Neural progenitor cell (in vitro differentiated cells): ENCODE measurements at places on chromosomes 13 and 19. TPM values are rescaled to one million over a fixed set of nuclear protein-coding genes. Genes with fewer than 3 reads are reported as not detected.

The BRME1 gene
- total RNA-seq = 0.49 and 4.1 TPM in 2 replicates

The IZUMO2 gene
- total RNA-seq = not detected in 2 replicates

The TDRD3 gene
- 29.3 and 40.6 TPM in 2 replicates for total RNA-seq

The ZNF560 gene
- total RNA-seq = not detected in 2 replicates

The LRRC8E gene
- total RNA-seq = 0.65 and 1.2 TPM in 2 replicates

The GRIK5 gene
- total RNA-seq = 5.8 and 19.4 TPM in 2 replicates

The PTOV1 gene
- 63.5 and 218 TPM in 2 replicates for total RNA-seq

The C19orf81 gene
- total RNA-seq = 1.3 and 6.0 TPM in 2 replicates

GRCh38 chr13:91533354-91533753, 134.9 kb downstream of the GPC5 start:
- no peak overlapping the region for H3K4me3 ChIP-seq
- H3K36me3 ChIP-seq = no peaks in the 10 kb centered on the region
- H3K4me1 ChIP-seq = no peaks in the 10 kb centered on the region
- DNase-seq = no peak
- H3K27me3 ChIP-seq = no peaks in the 10 kb centered on the region

DNA sequence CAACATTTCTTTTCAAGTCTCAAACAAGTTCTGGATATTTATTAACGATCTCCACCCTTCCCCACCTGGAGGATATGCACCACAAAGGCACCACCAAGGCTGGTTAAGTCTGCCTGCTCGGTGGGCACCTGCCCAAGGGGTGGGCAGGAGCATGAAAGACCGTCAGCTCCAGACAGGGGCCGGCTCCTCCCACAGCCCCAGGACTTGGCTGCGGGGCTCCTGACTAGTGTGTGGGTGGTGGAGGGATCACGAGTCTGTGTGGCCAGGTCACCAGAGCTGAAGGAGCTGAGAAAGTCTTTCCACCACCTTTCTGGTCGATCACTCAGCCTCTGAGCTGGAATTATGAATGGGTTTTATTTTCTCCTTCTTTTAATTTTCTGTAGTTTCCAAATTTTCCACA, 7.8 kb downstream of the SLC7A1 start:
- no peaks in the 10 kb centered on the region for H3K27me3 ChIP-seq
- H3K4me3 ChIP-seq = no peak overlapping the region
- no peaks in the 10 kb centered on the region for H3K36me3 ChIP-seq

- no peaks in the 10 kb centered on the region for H3K4me1 ChIP-seq
- H3K36me3 ChIP-seq = no peaks in the 10 kb centered on the region
- no peak for DNase-seq
- H3K4me3 ChIP-seq = no peak overlapping the region
- no peaks in the 10 kb centered on the region for H3K27me3 ChIP-seq
- no peak overlapping the region for H3K27ac ChIP-seq
Measured at GRCh38 chr13:102709536-102709935, 14.7 kb upstream of the METTL21C start.

DNA sequence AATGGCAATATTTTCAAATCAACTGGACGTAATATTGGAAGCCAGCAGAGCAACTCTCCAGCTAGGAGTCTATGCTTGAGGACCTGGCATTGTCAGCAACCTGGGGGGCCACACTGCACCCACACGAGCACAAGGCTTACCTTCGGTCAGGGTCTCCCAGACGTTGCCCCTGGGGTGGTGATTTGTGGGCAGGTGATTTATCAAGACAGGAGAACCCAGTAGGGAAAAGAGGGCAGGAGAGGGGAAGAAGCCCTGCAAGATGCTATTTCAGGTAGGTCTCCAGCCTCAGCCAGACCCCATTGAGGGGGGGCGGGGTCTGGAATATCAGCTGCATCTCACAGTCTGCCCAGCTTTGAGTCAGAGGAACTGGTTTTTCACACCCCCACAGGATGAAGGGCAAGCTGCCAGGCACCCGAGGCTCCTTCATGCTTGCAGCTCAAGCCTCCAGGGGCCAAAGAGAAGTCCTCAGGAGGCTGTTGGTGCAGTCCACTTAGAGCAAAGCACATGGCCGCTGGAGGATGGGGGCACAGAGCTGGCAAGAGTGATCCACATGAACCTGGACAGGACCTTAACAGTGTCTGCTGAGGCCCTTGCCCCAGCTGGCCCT, 80.9 kb upstream of the UQCRFS1 start:
- H3K36me3 ChIP-seq = no peaks in the 10 kb centered on the region
- no peaks in the 10 kb centered on the region for H3K4me1 ChIP-seq
- H3K27me3 ChIP-seq = no peaks in the 10 kb centered on the region
- H3K27ac ChIP-seq = no peak overlapping the region
- no peak overlapping the region for H3K4me3 ChIP-seq
- DNase-seq = no peak

- no peak overlapping the region for H3K4me3 ChIP-seq
- no peaks in the 10 kb centered on the region for H3K4me1 ChIP-seq
- H3K27me3 ChIP-seq = no peaks in the 10 kb centered on the region
- H3K27ac ChIP-seq = no peak overlapping the region
- no peak for DNase-seq
- no peaks in the 10 kb centered on the region for H3K36me3 ChIP-seq
Measured at GRCh38 chr13:91017669-91018053, 329.8 kb upstream of the MIR17HG start.

GRCh38 chr19:21901861-21902260, 65.9 kb upstream of the ZNF43 start:
- H3K4me3 ChIP-seq = no peak overlapping the region
- H3K4me1 ChIP-seq = no peaks in the 10 kb centered on the region
- no peak for DNase-seq
- H3K36me3 ChIP-seq = no peaks in the 10 kb centered on the region
- H3K27me3 ChIP-seq = no peaks in the 10 kb centered on the region

GRCh38 chr13:62207388-62207787, 791.7 kb upstream of the PCDH20 start:
- H3K36me3 ChIP-seq = no peaks in the 10 kb centered on the region
- DNase-seq = no peak
- no peaks in the 10 kb centered on the region for H3K4me1 ChIP-seq
- H3K27ac ChIP-seq = no peak overlapping the region

DNA sequence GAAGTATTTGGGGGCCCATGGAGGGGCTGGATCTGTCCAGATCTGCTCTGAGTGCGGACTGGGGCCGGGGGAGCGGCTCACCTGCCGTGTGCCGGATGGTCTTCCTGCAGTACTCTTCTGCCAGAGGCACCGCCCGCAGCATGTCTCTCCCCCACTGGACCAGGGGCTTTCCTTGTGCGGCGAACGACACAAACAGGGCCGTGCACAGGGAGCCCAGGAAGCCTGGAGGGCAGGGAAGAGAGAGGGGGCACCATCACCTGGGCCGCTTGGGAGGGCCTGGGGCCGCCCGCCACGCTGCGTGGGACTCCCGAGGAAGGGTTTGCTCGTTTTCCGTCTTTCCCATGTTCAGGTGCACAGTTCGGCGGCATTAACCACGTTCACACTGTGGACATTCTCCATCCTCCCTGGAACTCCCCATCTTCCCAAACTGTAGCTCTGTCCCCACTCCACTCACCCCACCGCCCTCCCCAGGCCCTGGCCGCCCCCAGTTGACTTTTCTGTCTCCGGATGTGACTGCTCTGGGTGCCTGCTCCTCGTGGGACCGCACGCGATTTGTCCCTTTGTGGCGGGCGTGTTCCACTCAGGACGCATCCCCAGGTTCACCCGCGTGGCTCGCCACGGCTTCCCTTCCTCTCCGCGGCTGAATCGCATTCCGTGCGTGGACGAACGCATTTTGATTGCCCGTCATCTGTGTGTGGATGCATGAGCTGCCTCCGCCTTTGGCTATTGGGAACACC, 24.2 kb downstream of the ADPRHL1 start:
- no peak overlapping the region for H3K27ac ChIP-seq
- no peak overlapping the region for H3K4me3 ChIP-seq
- no peaks in the 10 kb centered on the region for H3K36me3 ChIP-seq

- H3K27ac ChIP-seq = no peak overlapping the region
- no peaks in the 10 kb centered on the region for H3K27me3 ChIP-seq
- no peaks in the 10 kb centered on the region for H3K4me1 ChIP-seq
Measured at GRCh38 chr13:93029536-93029935, 197.1 kb upstream of the GPC6 start.

DNA sequence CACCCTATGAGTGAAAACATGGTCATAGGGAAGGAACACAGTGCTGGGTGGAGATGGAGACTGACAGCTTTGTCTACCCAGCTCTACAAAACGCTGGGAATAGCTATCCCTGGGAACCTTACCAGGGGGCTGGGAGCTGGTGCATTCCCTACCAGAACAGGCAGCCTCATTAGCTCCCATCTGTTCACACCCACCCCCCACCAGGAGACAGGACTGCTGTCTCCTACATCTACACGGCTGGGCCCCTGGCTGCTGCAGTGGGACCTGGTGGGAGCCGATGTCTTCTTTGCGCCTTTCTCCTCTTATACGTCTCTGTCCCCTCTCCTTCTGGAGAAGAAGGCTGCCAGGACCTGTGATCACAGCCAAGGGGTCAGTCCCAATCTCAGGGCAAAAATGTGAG, 90.8 kb downstream of the UQCRFS1 start:
- no peak overlapping the region for H3K4me3 ChIP-seq
- no peak overlapping the region for H3K27ac ChIP-seq
- no peak for DNase-seq
- no peaks in the 10 kb centered on the region for H3K27me3 ChIP-seq

DNA sequence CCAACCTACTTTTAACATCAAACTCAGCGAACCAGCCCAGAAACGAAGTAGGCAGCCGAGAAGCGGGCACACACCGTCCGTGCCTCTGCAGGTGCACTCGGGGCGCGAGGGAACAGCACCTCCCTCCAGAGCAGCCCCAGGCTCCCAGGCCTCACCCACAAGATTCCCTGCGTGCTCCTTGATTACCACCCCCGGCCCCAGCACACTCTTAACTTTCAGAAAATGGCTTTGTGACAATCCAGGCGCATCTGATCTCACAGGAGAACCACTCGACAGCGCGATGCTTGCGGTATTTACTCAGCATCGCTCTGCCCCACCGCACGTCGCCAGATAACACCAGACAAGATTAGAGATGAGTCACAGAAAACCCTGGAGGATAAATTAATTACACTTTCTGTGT, 134.9 kb upstream of the SPACA7 start:
- H3K4me3 ChIP-seq = no peak overlapping the region
- H3K27me3 ChIP-seq = no peaks in the 10 kb centered on the region
- H3K36me3 ChIP-seq = no peaks in the 10 kb centered on the region
- DNase-seq = no peak
- H3K4me1 ChIP-seq = no peaks in the 10 kb centered on the region
- no peak overlapping the region for H3K27ac ChIP-seq

- peaks cover 4% of the 10 kb centered on the region for H3K4me1 ChIP-seq
- DNase-seq = no peak
- H3K27ac ChIP-seq = no peak overlapping the region
- no peaks in the 10 kb centered on the region for H3K27me3 ChIP-seq
- H3K4me3 ChIP-seq = no peak overlapping the region
Measured at GRCh38 chr13:101488734-101489133, 36.3 kb downstream of the ITGBL1 start.

- H3K36me3 ChIP-seq = no peaks in the 10 kb centered on the region
- no peak overlapping the region for H3K27ac ChIP-seq
- H3K27me3 ChIP-seq = no peaks in the 10 kb centered on the region
- H3K4me1 ChIP-seq = peaks cover 8% of the 10 kb centered on the region
Measured at GRCh38 chr19:49555600-49556411, 24.6 kb downstream of the NOSIP start.

- peak overlapping the region; percentile 99 for H3K27ac ChIP-seq
- no peak for DNase-seq
- no peak overlapping the region for H3K4me3 ChIP-seq
Measured at GRCh38 chr19:38691938-38692457, 44.5 kb downstream of the ACTN4 start.

- H3K4me1 ChIP-seq = no peaks in the 10 kb centered on the region
- no peaks in the 10 kb centered on the region for H3K36me3 ChIP-seq
- no peak overlapping the region for H3K27ac ChIP-seq
- DNase-seq = no peak
Measured at GRCh38 chr13:73287831-73288230, 229.0 kb downstream of the KLF5 start.

- no peaks in the 10 kb centered on the region for H3K27me3 ChIP-seq
- H3K27ac ChIP-seq = no peak overlapping the region
- no peaks in the 10 kb centered on the region for H3K36me3 ChIP-seq
Measured at GRCh38 chr19:6571167-6571566, 19.8 kb downstream of the CD70 start.

GRCh38 chr13:51370811-51371210, 31.3 kb downstream of the SERPINE3 start:
- no peak overlapping the region for H3K4me3 ChIP-seq
- H3K4me1 ChIP-seq = peaks cover 8% of the 10 kb centered on the region
- H3K36me3 ChIP-seq = peaks cover 66% of the 10 kb centered on the region
- H3K27me3 ChIP-seq = no peaks in the 10 kb centered on the region
- DNase-seq = no peak
- H3K27ac ChIP-seq = peak overlapping the region; percentile 41

- H3K27ac ChIP-seq = no peak overlapping the region
- no peaks in the 10 kb centered on the region for H3K36me3 ChIP-seq
- no peaks in the 10 kb centered on the region for H3K4me1 ChIP-seq
- no peak overlapping the region for H3K4me3 ChIP-seq
Measured at GRCh38 chr19:54674021-54674617, 11.3 kb downstream of the LILRB4 start.

- H3K4me1 ChIP-seq = peaks cover 11% of the 10 kb centered on the region
- no peak overlapping the region for H3K4me3 ChIP-seq
- H3K36me3 ChIP-seq = no peaks in the 10 kb centered on the region
- DNase-seq = peak; percentile 87
Measured at GRCh38 chr19:56105090-56105701, 15.9 kb downstream of the ZNF787 start.

DNA sequence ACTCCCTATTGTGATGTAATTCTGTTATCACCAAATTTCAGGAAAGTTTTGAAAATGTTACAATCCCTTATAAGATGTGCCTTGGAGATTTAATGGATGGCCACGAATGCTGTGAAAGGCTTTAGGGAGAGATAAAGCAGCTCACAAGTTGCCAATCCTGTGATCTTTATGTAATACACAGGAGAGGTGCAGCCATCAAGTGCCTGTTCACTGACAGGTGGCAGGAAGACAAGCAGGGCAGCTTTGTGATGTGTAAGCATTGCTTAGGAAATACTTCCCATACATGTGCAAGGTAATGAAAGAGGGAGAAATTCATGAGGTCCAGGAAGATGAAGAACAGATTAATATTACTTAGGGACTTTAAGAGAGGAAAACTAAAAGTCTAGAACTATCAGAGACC, 628.8 kb downstream of the SLITRK6 start:
- no peak for DNase-seq
- H3K36me3 ChIP-seq = no peaks in the 10 kb centered on the region
- no peak overlapping the region for H3K4me3 ChIP-seq
- no peak overlapping the region for H3K27ac ChIP-seq
- H3K27me3 ChIP-seq = no peaks in the 10 kb centered on the region
